ENCODE measurements at places on chromosomes 1 and 21.
A peak's percentile ranks its signal among the peaks of the same experiment; 100 is the strongest.

GRCh38 chr1:56080123-56080522 is 499.2 kb downstream of the PLPP3 start:
- DNase-seq, result no peak

- no peak for DNase-seq
Measured at GRCh38 chr1:21299780-21300395, 9.6 kb upstream of the ECE1 start.

GRCh38 chr1:187794561-187794960 is 965.8 kb downstream of the PLA2G4A start:
- DNase-seq, result no peak

DNA sequence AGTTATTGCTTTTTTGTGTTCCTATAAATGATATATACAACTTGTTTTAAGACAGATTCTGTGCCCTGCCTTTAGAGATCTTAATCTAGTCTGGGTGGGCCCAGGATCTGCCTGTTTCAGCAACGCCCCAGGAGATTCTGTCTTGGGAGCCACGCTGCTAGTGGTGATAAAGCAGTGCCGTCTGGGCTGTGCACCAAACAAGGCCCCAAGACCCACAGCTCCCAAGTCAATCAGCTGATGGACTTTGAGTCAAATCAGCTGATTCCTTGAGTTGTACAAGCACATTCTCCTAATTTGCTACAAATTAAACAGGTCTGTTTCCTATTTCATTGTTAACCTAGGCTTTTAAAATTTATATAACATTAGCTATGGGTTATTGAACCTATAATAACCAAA is 15.7 kb upstream of the SLC44A3 start:
- DNase-seq, result no peak

GRCh38 chr1:223704921-223705878 is 7.1 kb upstream of the CAPN2 start:
- DNase-seq, result no peak

- no peak for DNase-seq
Measured at GRCh38 chr1:248825573-248825908, 174 bp downstream of the SH3BP5L start.

DNA sequence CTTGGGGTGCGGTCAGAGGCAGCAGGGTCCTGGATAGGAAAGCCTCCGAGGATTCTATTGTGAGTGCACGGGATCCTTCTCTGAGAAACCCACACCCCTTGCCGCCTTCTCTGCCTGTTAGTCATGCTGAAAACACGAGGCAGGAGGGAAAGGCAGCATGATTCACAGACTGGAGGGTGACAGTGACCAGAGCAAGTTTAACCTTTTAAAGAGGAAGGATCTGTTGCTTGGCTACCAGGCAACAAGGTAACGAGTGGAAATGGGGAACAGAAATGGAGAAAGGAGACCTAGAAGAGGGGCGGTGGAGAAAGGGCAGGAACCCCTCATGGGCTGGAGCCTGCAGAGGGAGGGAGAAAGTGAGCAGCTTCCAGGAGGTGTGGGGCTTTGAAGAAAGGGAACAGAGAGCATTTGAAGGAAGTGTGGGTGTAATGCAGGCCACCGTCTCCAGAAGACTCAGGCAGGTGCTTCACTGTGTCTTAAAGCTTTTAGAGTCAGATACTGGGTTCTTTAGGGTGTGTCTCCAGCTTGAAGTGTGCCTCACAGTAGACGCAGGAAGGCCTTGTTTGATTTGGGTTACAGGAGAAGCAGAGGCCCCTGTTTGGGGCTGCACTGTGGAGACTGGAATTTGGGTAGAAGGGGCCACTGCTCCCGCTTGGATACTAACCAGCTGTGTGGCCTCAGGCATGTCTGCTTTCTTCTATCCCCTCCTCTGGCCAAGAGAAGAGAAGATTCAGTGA is 19.1 kb downstream of the OPTC start:
- DNase-seq, result no peak

GRCh38 chr1:236489710-236490377 is 33.9 kb upstream of the LGALS8 start:
- peak; percentile 77 for DNase-seq

GRCh38 chr1:155977690-155978324 is 540 bp downstream of the ARHGEF2 start:
- peak; percentile 72 for DNase-seq

DNA sequence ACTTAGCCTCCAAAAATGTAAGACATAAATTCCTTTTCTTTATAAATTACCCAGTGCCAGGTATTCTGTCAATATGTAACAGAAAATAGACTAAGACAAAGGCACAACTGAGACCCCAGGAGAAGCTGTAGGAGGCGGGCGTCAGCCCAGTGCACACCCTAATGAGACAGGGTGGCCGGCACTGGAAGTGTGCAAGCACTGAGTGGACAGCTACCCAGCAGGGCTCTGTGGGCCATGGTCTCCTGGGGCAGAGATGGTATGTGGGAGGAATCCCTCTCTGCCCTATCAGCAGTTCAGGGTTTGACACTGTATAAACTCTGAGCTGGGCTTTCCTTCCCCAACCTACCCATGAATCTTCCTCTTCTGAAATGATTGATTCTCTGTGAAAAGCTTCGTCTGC is 139.5 kb downstream of the GLIS1 start:
- DNase-seq, result no peak

GRCh38 chr1:101924700-101925099 is 72.0 kb downstream of the OLFM3 start:
- no peak for DNase-seq

GRCh38 chr1:182046763-182047162 is 14.7 kb downstream of the ZNF648 start:
- DNase-seq, result no peak

DNA sequence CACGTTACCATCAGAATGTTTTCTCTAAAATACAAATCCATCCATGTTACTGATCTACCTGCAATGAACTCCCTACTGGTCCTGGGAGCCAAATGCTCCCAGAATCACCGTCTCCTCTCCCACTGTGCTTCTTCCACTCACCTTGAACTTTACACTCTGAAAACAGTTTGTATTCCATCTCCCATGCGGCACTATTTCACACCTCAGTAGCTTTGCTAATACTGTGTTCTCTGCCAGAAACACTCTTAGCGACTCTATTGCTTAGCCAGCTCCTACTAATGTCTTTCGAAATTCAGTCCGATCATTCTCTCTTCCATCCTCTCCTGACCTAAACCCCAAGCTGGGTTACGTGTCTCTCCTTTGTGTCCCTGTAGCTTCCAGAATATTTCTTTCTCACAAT is 284.4 kb upstream of the DUSP10 start:
- no peak for DNase-seq

- no peak for DNase-seq
Measured at GRCh38 chr1:28314547-28314941, 14.3 kb upstream of the MED18 start.

DNA sequence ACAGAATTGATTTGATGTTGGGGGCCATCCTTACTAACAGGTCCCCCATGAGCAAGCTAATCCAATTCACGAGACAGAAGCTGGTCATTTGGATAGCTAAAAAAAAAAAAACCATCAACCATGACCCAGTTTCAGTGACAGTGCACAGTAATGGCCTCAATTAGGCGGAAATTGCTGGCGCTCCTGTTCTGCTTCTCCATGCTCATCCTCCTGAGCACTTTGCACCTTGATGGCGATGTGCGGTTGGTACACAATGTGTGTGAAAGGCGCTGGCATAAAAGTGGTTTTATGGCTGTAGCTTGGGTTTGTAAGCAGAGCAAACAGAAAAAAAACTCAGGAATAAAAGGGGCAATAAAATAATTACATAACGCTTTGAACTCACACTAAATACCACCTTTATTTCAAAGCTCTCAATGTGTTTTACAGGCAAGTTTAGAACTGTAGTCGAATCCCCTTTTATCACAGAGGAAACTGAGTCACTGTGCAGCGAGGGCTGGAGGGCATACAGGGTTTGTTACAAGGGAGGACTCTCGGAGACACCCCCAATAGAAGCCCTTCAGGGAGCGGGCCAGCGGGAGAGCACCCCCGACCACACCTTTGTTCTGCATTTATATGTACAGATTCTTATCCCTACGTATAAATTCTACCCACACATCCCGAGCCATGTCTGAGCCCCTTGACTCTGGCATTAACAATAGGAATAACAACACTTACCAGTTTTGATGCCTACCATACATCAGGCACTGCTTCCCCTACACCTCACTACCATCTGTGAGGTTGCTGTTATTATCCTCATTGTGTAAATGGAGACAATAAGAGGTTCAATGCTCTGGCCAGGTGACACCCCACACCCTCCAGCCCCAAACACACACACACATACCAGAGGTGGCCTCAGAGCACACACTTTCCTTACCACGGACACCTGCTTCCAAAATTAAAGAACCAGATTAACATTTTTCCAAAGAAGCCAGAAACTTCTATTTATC is 213.5 kb upstream of the IRF2BP2 start:
- DNase-seq, result peak; percentile 40

Measured in HuH-7 (cell line).